ENCODE measurements at places on chromosomes 4 and X. TPM values are rescaled to one million over a fixed set of nuclear protein-coding genes. Genes with fewer than 3 reads are reported as not detected.

TENM3 gene
- total RNA-seq, result 59.7 TPM

DNA sequence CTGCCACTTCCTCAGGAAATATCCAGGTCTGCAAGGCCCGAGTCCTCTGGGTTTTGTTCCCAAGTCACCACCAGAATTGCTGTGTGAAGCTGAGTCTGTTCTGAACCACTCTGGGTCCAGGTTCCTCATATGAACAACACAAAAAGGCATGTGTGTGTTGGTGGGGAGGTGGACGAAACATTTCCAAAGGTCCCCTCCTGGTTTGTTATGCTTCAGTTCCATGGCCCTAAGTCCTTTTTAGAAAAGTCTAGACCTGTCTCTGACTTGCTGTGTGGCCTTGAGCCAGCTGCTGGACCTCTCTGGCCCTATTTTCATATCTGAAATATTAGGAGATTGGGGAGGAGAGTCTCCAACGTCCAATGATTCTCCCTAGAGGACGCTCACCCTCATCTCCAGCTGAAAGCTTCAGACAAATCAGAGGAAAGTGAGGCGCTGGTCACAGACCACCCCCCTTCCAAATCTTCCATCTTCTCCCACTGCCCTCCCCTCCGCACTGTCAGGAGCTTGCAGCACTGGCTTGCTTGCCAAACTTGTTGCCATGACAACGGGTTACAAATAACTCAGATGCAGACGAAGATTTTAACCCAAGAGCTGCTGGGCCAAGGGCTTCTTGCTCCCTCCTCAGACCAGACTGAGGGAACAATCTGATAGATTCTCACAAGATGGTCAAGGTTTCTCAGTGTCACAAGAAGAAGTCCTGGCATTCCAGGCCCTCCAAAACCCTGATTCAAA lies 64.5 kb downstream of the SMC1A start:
- peaks cover 3% of the 10 kb centered on the region for H3K4me1 ChIP-seq
- DNase-seq, result peak; percentile 9
- no peaks in the 10 kb centered on the region for H3K36me3 ChIP-seq
- no peaks in the 10 kb centered on the region for H3K27me3 ChIP-seq

GRCh38 chr4:8010618-8011017 lies 71.0 kb upstream of the AFAP1 start:
- no peaks in the 10 kb centered on the region for H3K36me3 ChIP-seq
- DNase-seq, result no peak
- no peaks in the 10 kb centered on the region for H3K4me1 ChIP-seq
- no peak overlapping the region for H3K4me3 ChIP-seq
- H3K27me3 ChIP-seq, result no peaks in the 10 kb centered on the region

DNA sequence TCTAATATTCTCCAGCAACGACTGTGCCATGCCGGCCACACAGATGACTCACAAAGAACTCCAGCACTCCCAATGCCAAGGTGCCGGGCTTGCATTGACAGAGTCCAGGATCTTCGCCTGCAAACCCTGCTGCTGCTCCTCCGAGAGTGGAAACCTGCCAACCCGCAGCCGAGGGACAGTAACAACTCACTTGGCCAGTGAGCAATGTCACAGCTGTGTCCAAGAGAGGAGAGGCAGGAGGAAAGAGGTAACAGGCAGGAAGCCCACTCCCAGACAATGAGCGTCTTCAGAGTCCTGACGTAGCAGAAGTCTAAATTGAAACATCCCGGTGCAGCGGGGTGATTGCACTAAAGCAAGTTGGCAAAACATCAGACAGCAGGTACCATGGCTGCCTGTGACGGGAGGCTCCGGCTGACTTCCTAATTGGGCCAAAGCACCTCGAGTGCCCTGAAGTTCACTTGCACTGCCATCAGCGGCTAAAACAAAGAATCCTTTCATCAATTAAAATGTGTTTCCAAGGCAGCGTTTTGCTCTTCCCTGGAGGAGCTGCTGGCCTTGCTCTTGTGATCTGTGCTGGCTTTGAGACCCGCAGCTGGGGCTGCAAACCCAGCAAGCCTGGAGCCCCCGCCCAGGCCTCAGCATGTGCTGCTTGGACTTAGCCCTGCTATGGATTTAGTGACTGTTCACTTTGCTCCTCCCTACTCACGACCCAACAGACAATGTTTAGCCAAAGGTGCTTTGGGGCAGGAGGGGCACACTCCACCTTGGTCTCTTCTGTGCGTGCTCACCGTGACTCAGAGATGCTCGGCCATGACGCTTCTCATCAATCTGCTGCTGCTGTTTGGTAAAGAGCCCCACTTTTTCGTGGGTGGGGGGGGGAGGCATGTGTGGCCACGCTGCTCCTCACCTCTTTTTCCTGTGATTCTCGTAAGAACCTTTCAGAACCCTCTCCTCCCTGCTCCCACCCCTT lies 36.5 kb downstream of the DCTD start:
- DNase-seq, result no peak
- H3K36me3 ChIP-seq, result peaks cover 32% of the 10 kb centered on the region
- peak overlapping the region; percentile 56 for H3K27ac ChIP-seq
- no peaks in the 10 kb centered on the region for H3K4me1 ChIP-seq
- no peak overlapping the region for H3K4me3 ChIP-seq

- peaks cover 41% of the 10 kb centered on the region for H3K4me1 ChIP-seq
- H3K36me3 ChIP-seq, result peaks cover 4% of the 10 kb centered on the region
- H3K4me3 ChIP-seq, result peak overlapping the region; percentile 96
Measured at GRCh38 chr4:151409470-151410313, 716 bp downstream of the FHIP1A start.

GRCh38 chr4:171891038-171891437 lies 77.8 kb downstream of the GALNTL6 start:
- no peaks in the 10 kb centered on the region for H3K36me3 ChIP-seq
- no peak overlapping the region for H3K4me3 ChIP-seq
- no peak for DNase-seq

NXF3 gene
- not detected for total RNA-seq

- H3K36me3 ChIP-seq, result peaks cover 15% of the 10 kb centered on the region
- 0 out of 2 replicates have a peak, but pooled peaks cover 4% of the 10 kb centered on the region for H3K27me3 ChIP-seq
- no peak for DNase-seq
- H3K4me3 ChIP-seq, result no peak overlapping the region
- peaks cover 9% of the 10 kb centered on the region for H3K4me1 ChIP-seq
- no peak overlapping the region for H3K27ac ChIP-seq
Measured at GRCh38 chr4:6180841-6181631, 19.3 kb downstream of the JAKMIP1 start.

- DNase-seq, result peak; percentile 25
- H3K36me3 ChIP-seq, result no peaks in the 10 kb centered on the region
- H3K27me3 ChIP-seq, result no peaks in the 10 kb centered on the region
Measured at GRCh38 chrX:21745756-21746155, 12.2 kb downstream of the SMPX start.

DNA sequence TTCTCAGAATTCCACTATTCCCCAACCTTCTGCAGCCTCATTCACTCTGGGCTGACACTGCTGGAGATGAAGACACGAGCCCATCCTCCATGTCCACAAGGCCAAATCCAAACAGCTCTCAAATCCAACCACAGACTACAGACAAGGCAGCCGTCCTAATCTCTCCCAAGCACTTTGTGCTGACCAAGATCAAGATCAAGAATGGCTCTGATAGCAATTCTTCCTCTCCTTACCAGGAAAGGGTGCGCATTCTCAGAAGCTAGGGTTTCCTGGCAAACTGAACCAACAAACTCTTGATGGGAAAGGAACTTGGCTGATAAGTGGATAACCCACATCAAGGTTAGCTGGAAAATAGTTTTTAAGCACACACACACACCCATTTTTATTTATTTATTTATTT lies 26.5 kb downstream of the RELL1 start:
- peaks cover 17% of the 10 kb centered on the region for H3K27me3 ChIP-seq
- H3K27ac ChIP-seq, result no peak overlapping the region
- DNase-seq, result no peak

CT83 gene
- total RNA-seq, result not detected

DNA sequence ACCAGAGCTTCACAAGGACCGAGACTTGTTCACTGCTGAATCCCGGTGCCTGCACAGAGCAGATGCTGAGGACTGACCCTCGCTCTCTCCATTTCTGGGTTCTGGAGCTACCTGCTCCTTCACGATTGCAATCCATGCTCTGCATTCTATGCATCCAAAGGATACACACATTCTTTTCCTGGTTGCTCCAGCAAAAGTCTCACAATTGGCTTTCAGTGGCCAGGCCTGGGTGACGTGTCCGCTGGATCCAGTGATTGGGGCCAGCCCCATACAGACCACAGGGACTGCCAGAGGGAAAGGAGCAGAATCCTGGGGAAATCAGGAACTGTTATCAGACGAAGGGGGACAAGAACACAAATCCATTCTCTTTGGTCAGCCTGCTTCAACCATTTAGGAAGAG lies 14.9 kb upstream of the CDKN2AIP start:
- peaks cover 10% of the 10 kb centered on the region for H3K27me3 ChIP-seq
- peaks cover 18% of the 10 kb centered on the region for H3K4me1 ChIP-seq
- H3K4me3 ChIP-seq, result no peak overlapping the region
- peaks cover 18% of the 10 kb centered on the region for H3K36me3 ChIP-seq
- no peak overlapping the region for H3K27ac ChIP-seq
- DNase-seq, result no peak

GRCh38 chr4:57763070-57763469 lies 652.9 kb upstream of the IGFBP7 start:
- H3K4me1 ChIP-seq, result peaks cover 2% of the 10 kb centered on the region
- H3K27ac ChIP-seq, result peak overlapping the region; percentile 63
- 0 out of 2 replicates have a peak, but pooled peaks cover under 1% of the 10 kb centered on the region for H3K36me3 ChIP-seq
- no peaks in the 10 kb centered on the region for H3K27me3 ChIP-seq

DNA sequence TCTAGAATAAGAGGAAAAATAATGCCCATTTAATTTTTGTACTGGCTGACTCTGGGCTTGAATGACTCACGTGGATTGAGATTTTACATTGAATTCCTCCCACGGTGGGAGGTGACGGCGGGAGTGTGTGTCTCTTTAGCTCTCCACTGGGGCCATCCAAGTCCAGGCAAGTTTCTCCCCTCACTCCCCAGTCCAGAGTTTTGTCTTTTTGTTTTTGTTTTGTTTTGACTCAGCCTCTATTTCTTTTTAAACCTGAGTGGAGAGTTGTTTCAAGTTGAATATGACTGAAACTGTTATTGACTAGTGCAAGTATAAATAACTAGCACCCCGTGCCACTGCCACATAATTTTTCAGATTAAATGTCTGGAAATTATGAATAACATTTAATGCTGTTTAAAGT lies 13.6 kb downstream of the CHST7 start:
- no peak for DNase-seq
- H3K27ac ChIP-seq, result 0 out of 2 replicates have a peak overlapping the region, but pooled peaks have one; percentile 19
- no peak overlapping the region for H3K4me3 ChIP-seq
- H3K4me1 ChIP-seq, result peaks cover 65% of the 10 kb centered on the region
- H3K36me3 ChIP-seq, result peaks cover 5% of the 10 kb centered on the region

GRCh38 chr4:72994670-72995069 lies 74.8 kb downstream of the COX18 start:
- peaks cover 12% of the 10 kb centered on the region for H3K4me1 ChIP-seq
- no peaks in the 10 kb centered on the region for H3K36me3 ChIP-seq
- H3K4me3 ChIP-seq, result no peak overlapping the region
- H3K27ac ChIP-seq, result no peak overlapping the region

ASB12 gene
- 0.60 TPM for total RNA-seq

DNA sequence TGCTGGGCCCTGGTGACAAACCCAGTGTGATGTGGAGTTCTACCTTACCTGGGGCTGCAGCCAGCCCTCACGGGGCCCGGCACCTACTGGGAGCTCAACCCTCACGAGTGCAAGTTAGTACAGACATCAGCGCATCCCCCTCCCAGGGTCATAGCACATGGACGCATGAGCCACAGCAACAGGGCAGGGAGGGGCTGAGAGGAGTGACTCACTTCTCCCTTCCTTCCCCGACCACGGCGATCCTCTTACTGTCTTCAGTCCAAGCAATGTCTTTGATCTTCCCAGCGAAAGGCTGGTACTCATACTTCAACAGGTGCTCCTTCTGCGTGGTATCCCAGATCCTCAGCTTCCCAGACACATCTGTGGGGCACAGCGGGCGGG lies 17.8 kb downstream of the WDR1 start:
- no peak overlapping the region for H3K27ac ChIP-seq
- DNase-seq, result no peak
- no peak overlapping the region for H3K4me3 ChIP-seq
- H3K27me3 ChIP-seq, result no peaks in the 10 kb centered on the region

DNA sequence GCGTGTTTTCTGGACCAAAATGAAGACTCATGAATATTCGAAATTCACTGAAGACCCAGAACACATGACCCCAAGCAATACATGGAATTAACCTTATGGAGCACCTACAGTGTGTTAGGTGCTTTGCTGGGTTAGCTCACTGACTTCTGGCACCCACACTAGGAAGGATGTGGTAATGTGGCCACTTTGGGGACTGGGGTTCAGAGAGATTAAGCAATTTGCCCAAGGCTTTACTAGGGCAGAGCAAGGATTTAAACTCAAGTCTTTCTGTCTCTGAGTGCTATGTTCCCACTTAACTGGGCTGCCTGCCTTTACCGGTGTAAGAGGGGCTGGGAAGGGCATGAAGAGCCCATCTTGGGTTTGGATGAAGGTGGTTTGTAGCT lies 162.0 kb upstream of the ATP6AP2 start:
- no peak overlapping the region for H3K4me3 ChIP-seq
- DNase-seq, result no peak
- no peaks in the 10 kb centered on the region for H3K27me3 ChIP-seq

PAPSS1 gene
- 74.4 TPM for total RNA-seq

DNA sequence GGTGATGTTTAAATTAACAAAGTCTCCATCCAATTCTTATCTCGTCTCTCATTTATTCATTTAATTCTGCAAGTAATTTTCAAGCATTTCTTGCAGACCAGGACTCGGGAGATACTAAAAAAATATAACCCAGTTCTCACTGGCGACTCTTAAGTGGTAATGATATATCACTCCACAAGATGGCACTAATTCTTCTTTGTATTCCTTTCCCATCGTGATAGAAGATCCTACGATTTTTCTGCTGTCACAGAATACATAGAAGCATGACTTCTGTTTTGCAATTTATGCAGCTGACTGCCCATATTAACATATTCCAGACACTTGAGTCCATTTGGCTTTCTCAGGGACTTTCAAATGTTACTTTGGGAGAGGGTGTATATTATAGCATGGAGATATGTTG lies 64.0 kb upstream of the FGF13 start:
- no peak overlapping the region for H3K4me3 ChIP-seq
- no peaks in the 10 kb centered on the region for H3K27me3 ChIP-seq
- no peak overlapping the region for H3K27ac ChIP-seq
- peaks cover 11% of the 10 kb centered on the region for H3K4me1 ChIP-seq
- no peaks in the 10 kb centered on the region for H3K36me3 ChIP-seq
- DNase-seq, result no peak

DNA sequence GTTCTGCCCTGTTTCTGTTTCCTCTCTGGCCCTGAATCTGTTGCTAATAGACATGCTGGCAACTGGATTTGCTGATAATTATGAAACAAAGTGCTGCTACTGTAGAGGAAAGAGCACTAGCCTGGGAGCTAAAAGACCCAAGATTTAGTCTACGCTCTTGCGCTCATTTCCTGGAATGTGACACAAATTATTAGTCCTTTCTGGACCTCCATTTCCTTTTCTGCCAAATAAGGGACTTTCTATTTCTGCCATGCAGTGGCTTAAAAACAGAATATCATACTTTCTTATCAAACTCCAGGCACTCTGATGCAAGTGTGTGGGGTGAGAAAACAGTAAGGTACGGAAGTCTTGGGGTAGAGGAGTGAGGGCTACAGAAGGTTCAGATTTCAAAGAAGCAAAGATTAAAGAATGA lies 48.3 kb upstream of the GPR174 start:
- H3K4me3 ChIP-seq, result no peak overlapping the region
- DNase-seq, result no peak
- H3K27ac ChIP-seq, result no peak overlapping the region
- H3K4me1 ChIP-seq, result no peaks in the 10 kb centered on the region
- H3K27me3 ChIP-seq, result no peaks in the 10 kb centered on the region

GRCh38 chrX:46168254-46168653 lies 377.0 kb downstream of the ZNF674 start:
- DNase-seq, result no peak
- H3K27me3 ChIP-seq, result no peaks in the 10 kb centered on the region
- no peak overlapping the region for H3K27ac ChIP-seq
- H3K4me3 ChIP-seq, result no peak overlapping the region
- no peaks in the 10 kb centered on the region for H3K36me3 ChIP-seq

Data from WTC11 (cell line).